ENCODE measurements at places on chromosomes 16 and 17. TPM values are rescaled to one million over a fixed set of nuclear protein-coding genes. Genes with fewer than 3 reads are reported as not detected.

DNA sequence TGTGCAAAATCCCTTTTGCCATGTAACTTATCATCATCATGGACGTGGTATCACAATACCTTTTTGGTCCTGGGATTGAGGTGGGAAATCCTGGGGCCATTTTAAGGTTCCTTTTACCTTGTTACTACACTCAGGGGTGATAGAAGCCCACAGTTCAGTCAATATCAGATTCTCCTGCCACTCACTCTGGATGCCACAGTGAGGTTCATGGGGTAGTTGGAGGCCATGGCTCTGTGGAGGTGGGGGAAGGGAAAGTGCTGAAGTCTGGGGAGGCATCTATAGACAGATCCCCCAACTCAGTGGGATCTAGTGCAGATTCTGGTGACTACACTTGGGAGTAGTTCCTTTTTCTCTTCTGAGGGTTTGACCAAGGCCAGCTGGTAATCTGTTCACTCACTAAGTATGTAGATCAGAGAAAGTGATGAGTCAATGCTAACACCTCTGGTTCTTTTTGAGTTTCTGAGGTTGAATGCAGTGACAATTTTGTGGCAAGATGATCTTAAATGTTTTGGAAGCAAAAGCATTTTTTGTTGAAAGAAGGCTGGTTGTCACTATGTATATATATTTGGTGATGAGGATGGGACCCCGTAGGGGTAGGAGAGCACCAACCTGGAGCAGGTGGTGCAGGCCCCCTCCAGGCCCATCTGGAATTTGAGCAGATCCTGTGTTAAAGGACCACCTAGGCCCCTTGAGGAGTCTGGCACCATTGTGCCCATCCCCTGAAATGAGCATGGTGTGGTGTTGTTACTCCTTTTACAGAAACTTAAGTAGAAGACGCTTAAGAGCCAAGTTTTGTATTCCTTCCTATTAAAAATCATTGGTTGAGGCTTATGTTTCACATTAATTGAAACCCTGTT is 18.8 kb upstream of the IRF8 start:
- H3K4me1 ChIP-seq = peaks cover 4% of the 10 kb centered on the region
- H3K27ac ChIP-seq = no peak overlapping the region
- no peak overlapping the region for H3K4me3 ChIP-seq
- peak; percentile 10 for DNase-seq

The CSF3 gene
- not detected for total RNA-seq

DNA sequence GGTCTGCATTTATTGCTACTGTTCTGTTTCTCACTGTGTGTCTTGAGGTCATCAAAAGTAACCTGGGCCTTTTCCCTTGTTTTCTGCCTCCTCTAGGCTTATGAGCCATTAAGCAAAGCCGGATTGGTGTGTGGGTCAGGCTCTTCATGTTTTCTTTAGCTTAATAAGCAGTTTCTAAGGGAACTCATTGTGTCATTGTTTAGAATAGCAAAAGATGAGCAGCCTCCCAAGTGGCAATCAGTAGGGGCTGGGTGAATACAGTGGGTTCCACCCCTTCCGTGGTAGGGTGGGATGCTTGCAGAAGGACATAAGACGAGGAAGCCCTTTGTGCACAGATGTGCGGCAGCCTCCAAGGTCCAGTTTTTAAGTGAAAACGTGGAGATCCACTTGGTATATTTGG is 34.5 kb downstream of the ABCC1 start:
- no peaks in the 10 kb centered on the region for H3K36me3 ChIP-seq
- H3K27me3 ChIP-seq = no peaks in the 10 kb centered on the region
- H3K4me1 ChIP-seq = peaks cover 13% of the 10 kb centered on the region
- no peak overlapping the region for H3K4me3 ChIP-seq
- DNase-seq = peak; percentile 35

The ST6GALNAC2 gene
- 1.4 TPM for total RNA-seq

- H3K27me3 ChIP-seq = peaks cover 23% of the 10 kb centered on the region
- no peak within 1 kb of the TSS for H3K27ac ChIP-seq
- DNase-seq = no peak
- no peaks in the 10 kb centered on the region for H3K4me1 ChIP-seq
- no peak within 1 kb of the TSS for H3K4me3 ChIP-seq
- no peaks in the 10 kb centered on the region for H3K36me3 ChIP-seq
These were observed at the start of gene SSTR5 for GRCh38 chr16:1072526-1073261. TSS of gene SSTR5 (plus strand) at chr16:1072747. CDS start at chr16:1078869, 6,122 bp downstream.

- no peak overlapping the region for H3K27ac ChIP-seq
- DNase-seq = no peak
- no peaks in the 10 kb centered on the region for H3K4me1 ChIP-seq
- no peaks in the 10 kb centered on the region for H3K36me3 ChIP-seq
These were observed 1251.2 kb upstream of the CDH8 start for GRCh38 chr16:63287401-63287800.

The CCL1 gene
- not detected for total RNA-seq

The SOX15 gene
- 3.9 TPM for total RNA-seq

DNA sequence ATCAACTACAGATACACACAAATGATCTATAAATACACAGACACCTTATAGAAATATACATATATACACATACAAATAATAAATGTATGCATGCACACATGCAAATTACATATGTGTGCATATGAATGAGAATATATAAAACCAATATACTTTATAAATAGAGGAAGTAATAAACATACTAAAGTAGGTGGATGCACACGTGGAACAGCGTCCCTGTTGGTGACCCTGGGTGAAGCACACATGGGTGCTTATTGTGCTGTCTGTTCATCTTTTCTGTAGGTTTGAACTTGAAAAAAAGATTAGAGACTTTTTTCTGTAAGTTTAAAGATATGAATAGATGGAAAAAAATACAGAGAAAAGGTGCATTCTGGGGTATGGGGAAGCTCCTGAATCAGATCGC is 111.3 kb downstream of the SDR42E1 start:
- no peak for DNase-seq
- no peak overlapping the region for H3K27ac ChIP-seq
- no peak overlapping the region for H3K4me3 ChIP-seq
- H3K4me1 ChIP-seq = no peaks in the 10 kb centered on the region
- H3K27me3 ChIP-seq = no peaks in the 10 kb centered on the region
